ENCODE measurements at places on chromosomes 6 and 20.

GRCh38 chr20:3741836-3742458 lies 9.5 kb downstream of the HSPA12B start:
- no peak for DNase-seq

DNA sequence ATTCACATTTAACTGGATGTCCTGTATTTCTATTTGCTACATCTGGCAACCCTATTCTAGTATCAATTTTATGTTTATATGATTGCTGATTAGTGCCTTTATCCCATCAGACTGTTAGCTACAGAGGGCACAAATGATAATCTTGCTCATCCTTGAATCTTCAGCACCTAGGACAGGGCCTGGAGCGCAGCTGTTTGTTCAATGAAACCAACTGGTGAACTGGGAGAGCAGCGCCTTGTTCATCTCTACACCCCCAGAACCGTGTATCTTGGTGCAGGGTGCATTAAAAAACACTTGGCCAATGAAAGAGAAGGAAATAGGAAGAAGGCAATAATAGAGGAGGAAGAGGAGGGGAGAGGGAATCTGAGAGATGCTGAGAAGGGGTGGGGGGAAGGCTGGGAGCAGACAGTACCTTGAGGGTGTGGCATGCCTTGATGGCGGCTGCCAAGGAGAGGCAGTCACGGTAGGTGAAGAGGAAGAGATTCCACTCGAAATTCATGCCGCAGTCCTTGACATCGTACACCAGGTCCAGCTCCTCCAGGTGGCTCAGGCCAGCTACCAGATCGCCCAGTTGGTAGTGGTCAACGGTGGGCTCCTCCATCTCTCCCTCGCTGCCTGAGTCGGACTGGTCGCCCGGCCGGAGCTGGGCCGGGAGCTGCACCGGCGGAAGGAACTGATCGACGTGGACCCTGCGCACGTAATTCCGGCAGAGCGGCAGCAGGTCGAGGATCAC lies 15.5 kb downstream of the TMEM151B start:
- no peak for DNase-seq

DNA sequence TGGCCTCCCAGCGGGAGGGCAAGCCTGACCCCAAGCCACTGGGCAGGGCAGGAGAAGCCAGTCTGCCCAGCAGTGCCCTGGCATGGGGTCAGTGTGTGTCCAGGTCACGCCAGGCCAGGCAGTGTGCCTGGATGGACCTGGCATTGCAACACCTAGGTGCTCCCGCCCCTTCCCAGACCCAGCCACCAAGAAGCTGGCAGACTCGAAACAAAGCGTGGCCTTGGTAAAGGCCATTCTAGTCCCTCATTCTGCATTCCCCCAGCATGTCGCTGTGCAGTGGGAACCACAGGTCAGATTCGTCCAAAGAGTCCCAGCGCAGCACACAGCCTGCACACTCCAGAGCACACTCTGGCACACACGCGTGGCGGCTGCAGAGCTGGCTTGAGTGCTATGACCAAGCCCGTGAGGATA lies 19.3 kb upstream of the APMAP start:
- no peak for DNase-seq

DNA sequence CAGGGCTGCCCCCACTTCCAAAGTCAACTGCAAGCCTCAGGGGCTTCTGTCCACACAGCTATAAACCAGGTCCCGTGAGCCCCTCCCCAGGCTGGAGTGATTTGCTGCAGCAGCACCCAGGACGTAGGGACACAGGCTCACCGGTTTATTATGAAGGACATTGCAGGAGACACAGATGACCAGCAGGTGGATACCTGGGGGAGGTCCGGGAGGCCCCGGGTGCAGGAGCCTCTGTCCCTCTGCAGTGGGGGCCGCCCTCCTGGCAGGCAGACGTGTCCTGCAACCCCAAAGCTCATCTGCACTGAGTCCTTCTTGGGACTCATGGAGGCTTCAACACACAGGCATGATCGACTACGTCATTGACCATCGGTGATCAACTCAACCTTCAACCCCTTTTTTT lies 14.5 kb upstream of the NTSR1 start:
- DNase-seq, result no peak

DNA sequence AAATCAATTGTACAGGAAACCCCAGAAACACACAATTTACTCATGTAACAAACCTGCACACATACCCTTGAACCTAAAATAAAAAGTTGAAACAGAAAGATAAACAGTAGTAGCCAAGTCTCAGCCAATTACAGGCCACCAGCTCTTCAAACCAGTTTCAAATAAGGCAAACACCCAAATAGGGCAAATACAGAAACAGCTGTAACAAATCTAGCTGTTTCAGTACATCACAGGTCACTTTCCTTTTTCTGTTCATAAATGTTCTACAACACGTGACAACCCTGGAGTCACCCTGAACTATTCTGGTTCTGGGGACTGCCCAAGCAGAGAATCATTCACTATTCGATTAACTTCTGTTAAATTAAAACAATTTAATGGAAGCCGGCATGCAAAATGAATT lies 329.0 kb downstream of the GJA1 start:
- no peak for DNase-seq

DNA sequence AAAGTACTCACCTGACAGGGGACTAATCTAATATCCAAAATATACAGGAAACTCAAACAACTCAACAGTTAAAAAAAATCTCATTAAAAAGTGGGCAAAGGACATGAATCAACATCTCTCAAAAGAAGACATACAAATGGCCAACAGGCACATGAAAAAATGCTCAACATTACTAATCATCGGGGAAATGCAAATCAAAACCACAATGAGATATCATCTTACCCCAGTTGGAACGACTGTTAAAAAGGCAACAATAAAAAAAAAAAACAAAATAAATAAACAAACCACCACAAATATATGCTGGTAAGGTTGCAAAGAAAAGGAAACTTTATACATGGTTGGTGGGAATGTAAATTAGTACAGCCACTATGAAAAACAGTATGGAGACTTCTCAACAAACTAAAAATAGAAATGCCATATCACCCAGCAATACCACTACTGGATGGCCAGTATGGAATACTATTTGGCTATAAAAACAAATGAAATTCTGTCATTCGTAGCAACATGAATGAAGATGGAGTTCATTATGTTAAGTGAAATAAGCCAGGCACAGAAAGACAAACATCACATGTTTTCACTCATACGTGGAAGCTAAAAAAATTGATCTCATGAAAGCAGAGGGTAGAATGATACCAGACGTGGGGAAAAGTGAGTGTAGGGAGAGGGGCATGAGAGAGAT lies 6.6 kb downstream of the SIRPB2 start:
- DNase-seq, result no peak

DNA sequence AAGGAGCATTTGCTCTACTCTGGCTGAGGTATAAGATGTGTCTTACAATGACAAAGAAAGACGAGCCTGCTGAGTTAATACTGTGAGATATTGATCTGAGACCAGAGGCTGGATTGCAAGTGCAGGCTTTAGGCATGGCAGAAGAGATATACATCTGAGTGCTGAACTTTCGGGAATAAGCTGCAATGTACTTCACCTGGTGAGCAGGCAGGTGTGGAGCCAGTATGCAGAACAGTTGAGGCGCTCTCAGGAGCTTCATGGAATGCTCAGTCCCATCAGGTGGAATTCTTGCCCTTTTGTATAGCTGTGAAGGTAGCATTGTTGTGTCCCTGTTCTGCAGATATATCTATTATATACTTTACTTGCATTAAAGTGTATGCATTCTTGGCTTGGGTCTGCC lies 179.3 kb upstream of the RIMS1 start:
- no peak for DNase-seq

DNA sequence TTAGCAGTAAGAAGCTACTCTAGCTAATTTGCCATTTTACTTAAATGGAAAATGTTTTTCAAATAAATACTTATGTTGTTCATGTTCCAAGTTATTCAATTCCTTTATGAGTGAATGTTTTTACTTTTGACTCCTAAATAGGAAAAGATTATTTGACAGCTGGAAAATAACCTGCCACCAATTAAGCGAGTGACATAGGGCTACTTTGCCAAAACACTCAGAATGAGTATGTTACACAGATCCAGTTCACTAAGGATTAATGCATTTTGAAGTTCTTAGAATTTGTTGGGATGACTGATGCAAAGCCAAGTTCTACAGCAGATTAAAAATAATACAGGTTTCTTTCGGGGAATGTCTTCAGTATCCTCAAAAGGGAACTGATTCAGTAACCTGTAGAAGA lies 144.4 kb downstream of the ADGRG6 start:
- DNase-seq, result no peak

DNA sequence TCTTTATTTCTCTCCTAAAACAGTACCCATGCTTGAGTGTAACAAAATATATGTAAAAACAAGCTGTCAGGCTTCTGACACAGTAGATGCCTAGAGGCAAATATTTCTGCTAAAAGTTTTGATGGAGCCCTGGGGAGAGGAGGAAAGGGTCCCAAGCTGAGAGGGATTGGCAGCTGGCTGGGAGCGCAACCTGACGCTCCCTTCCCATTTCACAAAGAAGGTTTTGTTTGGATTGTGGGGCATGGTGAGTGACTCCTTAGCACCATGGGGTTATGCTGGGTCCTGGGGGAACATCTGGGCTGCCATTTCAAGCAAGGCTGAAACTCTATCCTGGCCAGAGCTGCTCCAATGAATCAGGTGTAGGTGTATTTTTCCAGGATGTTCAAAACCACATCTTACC lies 720.5 kb downstream of the MAFB start:
- DNase-seq, result no peak

- no peak for DNase-seq
Observed at GRCh38 chr6:7749478-7749877, 23.6 kb downstream of the BMP6 start.

GRCh38 chr6:150238336-150238741 lies 95.5 kb downstream of the PPP1R14C start:
- no peak for DNase-seq

DNA sequence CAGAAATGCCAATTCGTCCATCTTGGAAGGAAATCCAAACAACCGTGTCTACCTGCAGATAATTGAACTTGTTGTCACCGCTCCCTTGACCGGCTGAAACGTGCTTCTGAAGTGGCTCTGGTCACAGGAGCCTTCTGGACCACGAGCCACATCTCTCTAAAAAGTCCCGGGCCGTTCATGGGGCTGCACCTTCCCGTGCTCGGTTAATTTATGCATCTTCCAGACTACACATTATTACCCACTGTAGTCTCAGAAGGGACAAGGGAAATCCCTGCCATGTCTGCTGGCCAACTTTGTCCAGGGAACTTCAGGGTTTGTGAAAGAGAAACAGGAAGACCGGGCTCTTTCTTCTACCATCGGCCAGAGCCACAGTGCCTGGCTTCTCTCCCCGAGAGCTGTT lies 63.4 kb upstream of the MPC1 start:
- DNase-seq, result no peak

DNA sequence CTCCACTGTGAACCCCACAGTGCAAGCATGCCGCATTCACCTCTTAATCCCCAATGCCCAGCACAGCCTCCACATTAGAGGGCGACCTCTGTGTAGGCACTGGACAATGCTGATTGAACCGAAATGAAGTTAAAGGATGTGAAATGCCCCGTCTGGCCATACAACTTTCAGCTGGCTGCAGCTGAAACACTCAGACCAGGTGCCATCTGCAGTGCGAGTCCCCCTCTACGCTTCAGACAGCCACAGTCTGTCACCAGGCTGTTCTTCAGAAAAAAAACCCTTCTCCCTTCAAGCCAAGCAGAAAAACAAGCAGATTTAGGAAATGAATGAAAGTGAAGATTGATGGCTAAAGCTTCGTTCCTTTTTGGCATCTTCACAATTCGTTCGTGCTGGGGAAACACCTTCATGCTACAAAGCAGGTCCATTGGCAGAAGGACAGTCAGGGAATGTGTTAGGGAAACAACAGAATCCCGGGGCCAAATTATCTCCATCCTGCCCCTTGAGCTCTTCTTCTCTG lies 44.7 kb downstream of the TNFAIP3 start:
- DNase-seq, result no peak

DNA sequence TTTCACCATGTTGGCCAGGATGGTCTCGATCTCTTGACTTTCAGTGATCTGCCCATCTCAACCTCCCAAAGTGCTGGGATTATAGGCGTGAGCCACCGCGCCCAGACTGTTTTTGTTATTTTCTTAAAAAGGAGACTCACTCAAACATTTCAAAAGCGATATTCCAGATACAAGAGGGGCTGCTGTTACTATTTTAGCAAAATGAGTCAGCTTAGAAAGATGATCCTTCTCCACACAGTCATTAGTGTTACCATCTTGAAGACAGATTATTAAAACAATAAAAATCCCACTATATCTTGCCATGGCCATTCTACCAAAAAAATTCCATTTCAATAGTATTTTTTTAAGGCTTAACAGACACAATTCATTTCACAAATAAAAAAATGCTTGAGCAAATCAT lies 102.8 kb downstream of the PREP start:
- no peak for DNase-seq
